Mesenteric fat pad (tissue), 1 donor: ENCODE measurements at places on chromosomes 13 and 19. TPM values are rescaled to one million over a fixed set of nuclear protein-coding genes. Genes with fewer than 3 reads are reported as not detected.

The KLK4 gene
- not detected for total RNA-seq

The ZNF729 gene
- total RNA-seq: not detected

The TYROBP gene
- total RNA-seq: 201 TPM

The PLIN5 gene
- 62.5 TPM for total RNA-seq

The PALM3 gene
- total RNA-seq: not detected

The ATP5F1D gene
- 189 TPM for total RNA-seq

The SHC2 gene
- 29.1 TPM for total RNA-seq

The MEDAG gene
- 187 TPM for total RNA-seq

The ATP8A2 gene
- total RNA-seq: 0.10 TPM

The PTH2 gene
- total RNA-seq: not detected

The FOXA3 gene
- total RNA-seq: not detected

The LENG8 gene
- total RNA-seq: 141 TPM

The GJB6 gene
- not detected for total RNA-seq

The KCNN4 gene
- 3.1 TPM for total RNA-seq

The NFIX gene
- 166 TPM for total RNA-seq

The ADGRE3 gene
- 0.19 TPM for total RNA-seq

The IQCN gene
- total RNA-seq: 2.8 TPM

The LYPD3 gene
- 3.0 TPM for total RNA-seq

The ZNF146 gene
- 40.3 TPM for total RNA-seq

The SLC15A1 gene
- 0.45 TPM for total RNA-seq

The KLK6 gene
- not detected for total RNA-seq

The BRME1 gene
- total RNA-seq: 0.67 TPM

The AMER2 gene
- 0.03 TPM for total RNA-seq

The CLIP3 gene
- 19.7 TPM for total RNA-seq

The RAB3A gene
- total RNA-seq: 3.0 TPM

The TTC9B gene
- total RNA-seq: not detected

The ZNF549 gene
- 4.7 TPM for total RNA-seq

The NALCN gene
- 0.19 TPM for total RNA-seq
